Esophagus muscularis mucosa (tissue), 4 donors: ENCODE measurements at places on chromosomes 1 and 21. TPM values are rescaled to one million over a fixed set of nuclear protein-coding genes. Genes with fewer than 3 reads are reported as not detected.

DNA sequence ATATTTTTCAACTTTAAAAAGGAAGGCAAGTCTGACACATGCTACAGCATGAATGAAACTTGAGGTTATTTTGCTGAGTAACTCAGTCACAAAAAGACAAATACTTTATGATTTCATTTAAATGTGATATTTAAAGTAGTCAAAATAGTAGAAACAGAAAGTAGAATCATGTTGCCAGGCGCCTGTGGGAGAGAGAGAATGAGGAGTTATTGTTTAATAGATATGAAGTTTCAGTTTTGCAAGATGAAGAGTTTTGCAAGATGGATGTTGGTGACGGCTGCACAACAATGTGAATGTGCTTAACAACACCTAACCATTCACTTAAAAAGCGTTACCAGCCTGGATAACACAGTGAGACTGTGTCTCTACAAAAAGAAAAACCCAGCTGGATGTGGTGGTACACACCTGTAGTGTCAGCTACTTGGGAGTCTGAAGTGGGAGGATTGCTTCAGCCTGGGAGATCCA lies 20.7 kb upstream of the ATP1A1 start:
- peak; percentile 66 for DNase-seq
- H3K4me3 ChIP-seq = no peak overlapping the region
- H3K27ac ChIP-seq = no peak overlapping the region
- H3K36me3 ChIP-seq = no peaks in the 10 kb centered on the region
- H3K27me3 ChIP-seq = no peaks in the 10 kb centered on the region

- H3K36me3 ChIP-seq = no peaks in the 10 kb centered on the region
- H3K4me1 ChIP-seq = peaks cover 6% of the 10 kb centered on the region
- peaks cover 65% of the 10 kb centered on the region for H3K27me3 ChIP-seq
- no peak overlapping the region for H3K4me3 ChIP-seq
Measured at GRCh38 chr1:3473381-3473844, 18.9 kb downstream of the ARHGEF16 start.

DNA sequence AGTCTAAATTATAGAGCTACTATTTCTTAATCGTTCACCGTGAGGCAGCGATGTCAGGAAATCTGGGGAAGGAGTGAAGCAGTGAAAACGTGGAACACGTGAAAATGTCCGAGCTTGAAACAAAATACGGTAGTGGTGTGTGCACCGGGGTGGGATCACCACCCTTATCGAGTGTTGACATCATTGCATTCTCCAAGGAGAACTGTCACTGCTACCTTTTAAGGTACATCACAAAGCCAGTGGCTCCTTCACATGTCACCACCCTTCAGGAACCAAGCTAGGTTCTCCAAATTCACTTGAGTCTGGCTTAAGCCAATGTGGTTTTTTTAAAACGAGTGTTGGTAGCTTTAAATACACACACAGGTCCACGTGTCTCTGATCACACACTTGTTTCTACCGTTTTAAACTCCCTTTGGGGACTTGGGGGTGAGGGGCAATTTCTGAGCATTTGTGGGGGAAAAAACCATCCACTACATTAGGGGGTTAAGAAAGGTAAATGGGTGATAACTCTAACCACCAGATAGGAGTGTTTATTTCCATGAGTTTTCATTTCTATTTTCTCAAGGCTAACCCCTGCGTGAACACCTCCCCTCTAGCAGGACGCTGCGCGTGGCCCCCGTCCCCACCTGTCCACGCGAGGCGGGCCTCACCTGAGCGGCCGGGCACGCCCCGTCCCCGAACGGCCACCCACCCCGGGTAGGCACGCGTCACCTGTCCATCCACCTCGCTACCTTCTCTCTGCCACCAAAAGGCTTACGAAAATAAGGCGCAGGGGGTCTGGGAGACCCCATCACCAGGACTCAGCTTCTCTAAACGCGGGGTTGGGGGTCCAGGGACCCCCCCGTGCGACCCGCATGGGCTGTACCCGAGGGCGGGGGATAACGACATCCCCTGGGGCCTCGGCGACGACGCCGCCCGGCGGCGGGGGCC lies 978 bp downstream of the PRDM15 start:
- peak overlapping the region; percentile 70 for H3K27ac ChIP-seq
- H3K4me1 ChIP-seq = peaks cover 27% of the 10 kb centered on the region
- H3K36me3 ChIP-seq = no peaks in the 10 kb centered on the region
- H3K4me3 ChIP-seq = peak overlapping the region; percentile 83
- no peaks in the 10 kb centered on the region for H3K27me3 ChIP-seq
- no peak for DNase-seq

- no peak for DNase-seq
- no peaks in the 10 kb centered on the region for H3K27me3 ChIP-seq
- H3K4me1 ChIP-seq = no peaks in the 10 kb centered on the region
- H3K27ac ChIP-seq = no peak overlapping the region
Measured at GRCh38 chr1:55955016-55955621, 624.2 kb downstream of the PLPP3 start.

- no peak overlapping the region for H3K27ac ChIP-seq
- no peak for DNase-seq
- H3K4me3 ChIP-seq = no peak overlapping the region
Measured at GRCh38 chr1:115129071-115129640, 39.9 kb upstream of the TSPAN2 start.

- H3K27ac ChIP-seq = no peak overlapping the region
- DNase-seq = no peak
- H3K4me1 ChIP-seq = no peaks in the 10 kb centered on the region
- no peak overlapping the region for H3K4me3 ChIP-seq
- no peaks in the 10 kb centered on the region for H3K27me3 ChIP-seq
- no peaks in the 10 kb centered on the region for H3K36me3 ChIP-seq
Measured at GRCh38 chr1:204733869-204734596, 48.5 kb upstream of the LRRN2 start.

DNA sequence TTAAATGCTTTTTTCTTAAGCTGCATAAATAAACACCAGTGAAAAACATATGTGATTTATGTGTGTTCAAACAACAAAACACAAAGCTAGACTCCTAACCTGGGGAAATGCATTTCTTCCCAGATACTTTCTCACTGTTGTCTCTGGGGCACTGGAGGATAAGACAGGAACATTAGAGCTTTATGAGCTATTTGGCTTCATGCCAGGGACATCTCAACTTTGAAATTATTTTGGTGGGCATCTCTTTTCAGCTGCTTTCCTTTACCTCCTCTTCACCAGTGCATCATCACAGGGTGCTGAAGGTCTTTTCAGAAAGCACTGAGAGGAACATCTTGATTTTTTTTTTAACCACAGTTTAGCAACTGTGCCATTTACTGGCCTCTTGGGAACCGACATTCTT lies 212.9 kb downstream of the DNM3 start:
- H3K4me3 ChIP-seq = no peak overlapping the region
- H3K27me3 ChIP-seq = no peaks in the 10 kb centered on the region
- H3K4me1 ChIP-seq = no peaks in the 10 kb centered on the region
- no peak for DNase-seq
- no peak overlapping the region for H3K27ac ChIP-seq
- H3K36me3 ChIP-seq = peaks cover 4% of the 10 kb centered on the region

GRCh38 chr21:32940079-32941014 lies 85.4 kb upstream of the OLIG2 start:
- no peaks in the 10 kb centered on the region for H3K4me1 ChIP-seq
- no peak for DNase-seq
- H3K27ac ChIP-seq = no peak overlapping the region
- H3K4me3 ChIP-seq = no peak overlapping the region
- no peaks in the 10 kb centered on the region for H3K27me3 ChIP-seq
- H3K36me3 ChIP-seq = no peaks in the 10 kb centered on the region

DNA sequence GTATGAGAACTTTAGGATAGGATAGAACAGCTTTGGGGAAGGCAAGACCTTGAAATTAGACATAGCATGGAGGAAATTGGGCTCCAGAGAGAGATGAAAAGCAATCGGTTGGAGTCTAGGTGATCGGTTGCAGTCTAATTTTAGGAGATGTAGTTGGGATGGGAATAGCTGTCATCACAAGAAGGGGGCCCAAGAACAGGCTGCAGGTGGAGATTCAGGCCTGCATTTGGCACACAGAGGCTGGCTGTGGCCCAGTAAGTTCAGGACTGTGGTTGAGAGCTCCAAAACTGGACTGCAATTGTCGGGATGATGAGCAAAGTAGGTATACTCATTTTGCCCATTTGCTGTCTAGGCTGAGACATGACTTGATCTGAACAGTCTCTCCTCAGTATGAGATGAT lies 301.3 kb upstream of the B3GALT2 start:
- DNase-seq = no peak
- no peak overlapping the region for H3K27ac ChIP-seq
- no peaks in the 10 kb centered on the region for H3K4me1 ChIP-seq

GRCh38 chr1:153422450-153423068 lies 6.2 kb downstream of the S100A7A start:
- no peaks in the 10 kb centered on the region for H3K27me3 ChIP-seq
- H3K4me3 ChIP-seq = no peak overlapping the region
- H3K4me1 ChIP-seq = no peaks in the 10 kb centered on the region
- no peak for DNase-seq
- no peak overlapping the region for H3K27ac ChIP-seq
- no peaks in the 10 kb centered on the region for H3K36me3 ChIP-seq

- no peak for DNase-seq
- no peak overlapping the region for H3K27ac ChIP-seq
- no peaks in the 10 kb centered on the region for H3K27me3 ChIP-seq
- no peak overlapping the region for H3K4me3 ChIP-seq
Measured at GRCh38 chr21:45806042-45806441, 162.5 kb downstream of the PCBP3 start.

DNA sequence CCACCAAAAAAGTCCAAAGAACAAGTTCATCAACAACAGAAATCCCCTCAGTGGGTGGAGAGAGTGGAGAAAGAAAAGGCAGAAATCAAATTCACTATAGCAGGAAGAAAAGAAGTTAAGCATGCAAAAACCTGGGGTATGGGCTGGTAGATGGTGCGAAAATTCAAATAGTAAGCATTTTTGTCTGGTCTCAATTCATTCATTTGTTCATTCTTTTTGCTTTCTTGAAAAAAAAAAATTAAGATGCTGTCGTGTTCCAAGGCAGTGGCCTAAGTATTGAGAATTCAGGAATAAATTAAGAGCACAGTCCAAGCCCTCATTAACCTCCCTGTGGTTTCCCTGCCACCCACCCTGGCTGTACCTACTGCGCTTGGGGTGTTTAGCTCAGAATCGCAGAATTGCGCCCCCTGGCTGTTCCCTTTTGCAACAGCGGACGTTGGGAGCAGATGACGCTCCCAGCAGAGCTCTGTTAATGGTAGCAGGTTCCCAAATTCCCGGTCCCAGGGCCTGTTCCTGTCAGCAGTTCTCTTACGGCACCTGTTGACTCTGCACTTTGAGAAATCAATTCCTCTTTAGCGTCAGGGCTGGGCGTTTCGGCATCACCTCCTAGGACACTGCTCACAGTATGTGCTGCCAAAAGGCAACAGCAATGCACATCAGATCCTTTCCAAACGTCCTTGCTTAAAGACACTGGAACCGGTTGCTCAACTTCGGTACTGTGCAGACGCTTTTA lies 34.0 kb upstream of the SSX2IP start:
- no peaks in the 10 kb centered on the region for H3K36me3 ChIP-seq
- no peak for DNase-seq
- H3K27ac ChIP-seq = no peak overlapping the region
- no peaks in the 10 kb centered on the region for H3K27me3 ChIP-seq

DNA sequence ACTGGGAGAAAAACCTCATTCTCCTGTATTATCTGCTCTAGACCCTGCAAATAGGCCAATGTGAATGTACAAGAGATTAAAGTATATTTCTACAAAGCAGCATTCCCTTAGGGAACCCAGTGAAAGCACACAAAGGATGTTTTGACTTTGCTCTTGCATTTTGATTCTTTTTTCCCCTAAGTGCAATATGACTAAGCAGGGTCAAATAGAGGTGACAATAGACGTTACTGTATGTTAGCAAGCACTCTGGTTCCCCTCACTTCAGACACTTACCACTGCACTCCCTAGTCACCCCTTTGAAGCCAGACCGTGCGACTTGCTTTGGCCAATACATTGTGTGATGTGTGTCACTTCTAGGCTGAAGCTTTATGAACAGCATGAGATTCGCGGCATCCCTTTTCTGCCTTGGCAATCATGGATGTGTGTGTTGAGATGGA lies 209.7 kb downstream of the RHOU start:
- H3K4me3 ChIP-seq = no peak overlapping the region
- H3K36me3 ChIP-seq = no peaks in the 10 kb centered on the region
- no peaks in the 10 kb centered on the region for H3K27me3 ChIP-seq
- DNase-seq = no peak
- H3K4me1 ChIP-seq = no peaks in the 10 kb centered on the region
- no peak overlapping the region for H3K27ac ChIP-seq

DNA sequence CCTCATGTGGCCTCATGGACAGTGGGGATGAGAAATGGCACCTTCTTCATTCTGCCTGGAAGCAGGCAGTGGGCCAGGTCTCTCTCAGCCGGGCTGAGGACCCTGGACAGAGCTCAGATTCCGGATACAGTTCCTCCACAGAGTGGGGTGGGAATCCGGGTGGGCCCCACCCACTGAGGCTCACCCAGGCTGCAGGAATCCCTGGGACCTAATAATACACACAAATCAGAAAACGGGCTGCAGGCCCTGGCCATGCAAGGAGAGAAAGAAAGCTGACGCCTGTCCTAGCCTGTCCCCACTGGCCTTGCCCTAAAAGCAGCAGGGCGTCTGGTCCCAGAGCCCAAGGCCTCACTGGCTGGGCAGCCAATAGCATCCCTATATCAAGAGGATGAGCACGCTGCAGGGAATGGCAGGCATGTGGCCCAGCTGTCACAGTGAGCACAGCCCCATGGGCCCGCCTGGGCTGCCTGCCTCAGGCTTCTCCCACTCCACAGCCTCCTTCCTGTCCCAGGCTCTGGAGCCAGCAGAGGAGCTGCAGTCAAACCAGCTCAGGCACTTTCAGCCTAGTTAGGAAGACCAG lies 25.3 kb downstream of the ACTA1 start:
- DNase-seq = no peak
- no peak overlapping the region for H3K4me3 ChIP-seq
- no peak overlapping the region for H3K27ac ChIP-seq
- peaks cover 68% of the 10 kb centered on the region for H3K27me3 ChIP-seq
- no peaks in the 10 kb centered on the region for H3K36me3 ChIP-seq

GRCh38 chr1:203638950-203639349 lies 12.3 kb downstream of the ATP2B4 start:
- H3K4me1 ChIP-seq = peaks cover 100% of the 10 kb centered on the region
- H3K27ac ChIP-seq = peak overlapping the region; percentile 91
- no peaks in the 10 kb centered on the region for H3K27me3 ChIP-seq
- no peak overlapping the region for H3K4me3 ChIP-seq
- no peak for DNase-seq

DNA sequence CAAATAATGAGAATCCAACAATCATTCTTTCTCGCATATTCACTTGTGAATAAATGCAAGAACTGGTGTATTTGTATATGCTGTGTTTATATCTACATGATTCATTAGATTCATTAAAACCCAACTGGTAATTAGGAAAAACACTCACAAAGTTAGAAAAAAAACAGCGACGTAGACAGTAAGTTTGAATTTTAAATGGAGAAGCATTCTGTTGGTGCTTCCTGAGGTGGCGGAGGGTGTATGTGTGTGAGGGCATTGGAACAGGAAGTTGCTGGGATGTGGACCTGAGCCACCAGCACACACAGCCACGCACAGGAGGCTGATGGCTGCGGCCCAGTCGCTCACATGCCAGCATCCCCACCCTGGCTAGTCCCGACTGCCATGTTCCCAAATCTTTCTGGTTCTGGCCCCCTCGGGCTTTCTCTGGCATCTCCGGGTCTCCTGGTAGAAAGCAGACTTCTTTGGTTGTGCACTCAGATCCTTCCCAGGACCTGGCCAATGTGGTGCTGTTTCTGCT lies 121.6 kb upstream of the IRF2BP2 start:
- no peak for DNase-seq
- no peaks in the 10 kb centered on the region for H3K27me3 ChIP-seq
- H3K4me3 ChIP-seq = no peak overlapping the region
- H3K36me3 ChIP-seq = no peaks in the 10 kb centered on the region

EDARADD gene
- 1.6 TPM for total RNA-seq

RCSD1 gene
- total RNA-seq = 18.4 TPM

NCAM2 gene
- 4.7 TPM for total RNA-seq

HNRNPCL2 gene
- total RNA-seq = not detected

GRHL3 gene
- total RNA-seq = not detected

S100A7 gene
- not detected for total RNA-seq

FNBP1L gene
- total RNA-seq = 9.6 TPM

LCE2B gene
- not detected for total RNA-seq
